ENCODE measurements at places on chromosomes 11 and 22.

DNA sequence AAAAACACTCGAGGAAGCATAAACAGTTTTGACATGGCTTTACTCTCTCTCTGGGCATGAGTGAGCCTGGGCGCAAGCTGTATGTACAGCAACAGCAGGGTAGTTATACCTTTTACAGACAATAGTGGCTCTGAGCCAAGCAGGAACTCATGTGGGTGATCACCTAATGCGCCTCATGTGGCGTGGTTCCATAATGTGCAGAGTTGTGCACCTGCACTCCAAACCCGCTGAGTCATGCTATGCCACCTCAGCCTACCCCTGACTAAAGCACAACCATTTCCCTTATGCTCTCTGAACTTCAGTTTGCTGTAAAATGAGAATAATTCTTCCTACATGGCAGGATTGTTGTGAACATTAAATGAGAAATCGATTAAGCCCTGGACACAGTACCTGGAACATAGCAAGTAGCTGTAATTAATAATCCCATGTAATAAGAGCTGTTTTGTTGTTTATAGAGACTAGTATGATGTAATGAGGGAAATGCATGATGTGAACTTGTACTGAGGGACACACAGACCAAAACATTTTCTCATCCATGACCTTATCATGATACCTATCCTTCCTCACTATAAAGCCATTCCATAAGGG, 71.6 kb downstream of the CCDC34 start:
- DNase-seq = no peak

DNA sequence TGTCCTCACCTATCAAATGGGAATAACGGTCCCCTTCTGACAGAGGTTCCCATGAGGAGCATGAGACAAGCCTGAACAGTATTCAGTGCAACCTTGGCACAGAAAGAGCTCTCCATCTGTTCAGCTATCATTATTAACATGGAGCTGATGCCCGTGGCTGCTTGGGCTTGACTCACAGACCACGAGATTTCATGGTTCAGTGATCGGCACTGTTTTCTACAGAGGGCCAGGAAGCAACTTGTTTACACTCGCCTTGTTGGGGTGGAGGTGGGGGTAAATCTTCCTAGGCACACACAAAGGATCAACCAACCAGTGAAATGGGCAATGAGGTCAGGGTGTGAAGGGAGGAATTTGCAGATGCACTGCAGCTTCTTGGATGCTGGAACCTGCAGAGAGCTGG, 88.2 kb downstream of the CWC15 start:
- DNase-seq = no peak

- DNase-seq = no peak
Measured at GRCh38 chr11:38971141-38971540, 2373.1 kb upstream of the RAG2 start.

- no peak for DNase-seq
Measured at GRCh38 chr22:20083157-20083890, 3.3 kb downstream of the DGCR8 start.

GRCh38 chr11:62242021-62242420, at the start of gene SCGB1D2:
SCGB1D2 (plus strand) TSS chr11:62242239; CDS start chr11:62242308, 69 bp downstream.
- DNase-seq = peak; percentile 33

GRCh38 chr11:57798905-57799559, 37.4 kb downstream of the CTNND1 start:
- DNase-seq = peak; percentile 37

DNA sequence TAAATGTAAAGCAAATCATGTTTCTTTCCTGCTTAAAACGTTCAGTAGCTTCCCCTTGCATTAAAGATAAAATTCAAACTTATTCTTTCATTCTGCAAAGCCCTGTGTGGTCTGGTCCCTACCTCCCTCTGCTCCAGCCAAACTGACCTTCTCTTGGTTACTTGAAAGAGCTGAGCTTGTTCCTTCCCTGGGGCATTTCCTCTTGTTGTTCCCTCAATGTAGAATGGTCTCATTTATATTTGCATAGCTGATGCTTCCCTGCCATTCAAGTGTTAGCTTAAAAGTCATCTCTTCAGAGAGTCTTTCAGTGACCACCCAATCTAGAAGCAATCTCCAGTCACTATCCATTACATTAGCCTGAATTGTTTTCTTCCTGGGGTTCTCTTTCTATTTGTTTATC, 1618.5 kb upstream of the TENM4 start:
- no peak for DNase-seq
